ENCODE measurements at places on chromosomes 2 and 18.

- no peaks in the 10 kb centered on the region for H3K36me3 ChIP-seq
- no peak for DNase-seq
- H3K4me1 ChIP-seq, result peaks cover 75% of the 10 kb centered on the region
- H3K27ac ChIP-seq, result no peak within 1 kb of the TSS
Measured at GRCh38 chr2:170816504-170817092, at the start of gene GAD1. TSS of gene GAD1 (plus strand) at chr2:170816887. CDS start at chr2:170818592, 1,705 bp downstream.

DNA sequence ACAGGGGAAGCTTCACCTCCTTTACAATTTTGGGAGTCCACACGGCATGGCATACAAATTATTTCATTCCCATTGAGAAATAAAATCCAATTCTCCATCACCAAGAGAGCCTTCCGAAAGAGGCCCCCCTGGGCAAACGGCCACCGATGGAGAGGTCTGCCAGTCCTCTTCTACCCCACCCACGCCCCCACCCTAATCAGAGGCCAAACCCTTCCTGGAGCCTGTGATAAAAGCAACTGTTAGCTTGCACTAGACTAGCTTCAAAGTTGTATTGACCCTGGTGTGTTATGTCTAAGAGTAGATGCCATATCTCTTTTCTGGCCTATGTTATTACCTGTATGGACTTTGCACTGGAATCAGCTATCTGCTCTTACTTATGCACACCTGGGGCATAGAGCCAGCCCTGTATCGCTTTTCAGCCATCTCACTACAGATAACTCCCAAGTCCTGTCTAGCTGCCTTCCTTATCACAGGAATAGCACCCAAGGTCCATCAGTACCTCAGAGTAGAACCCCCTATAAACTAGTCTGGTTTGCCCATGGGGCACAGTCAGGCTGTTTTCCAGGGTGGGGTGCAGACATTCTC is 58.3 kb downstream of the BCL11A start:
- no peaks in the 10 kb centered on the region for H3K36me3 ChIP-seq
- DNase-seq, result no peak
- H3K27me3 ChIP-seq, result no peaks in the 10 kb centered on the region
- no peak overlapping the region for H3K27ac ChIP-seq

DNA sequence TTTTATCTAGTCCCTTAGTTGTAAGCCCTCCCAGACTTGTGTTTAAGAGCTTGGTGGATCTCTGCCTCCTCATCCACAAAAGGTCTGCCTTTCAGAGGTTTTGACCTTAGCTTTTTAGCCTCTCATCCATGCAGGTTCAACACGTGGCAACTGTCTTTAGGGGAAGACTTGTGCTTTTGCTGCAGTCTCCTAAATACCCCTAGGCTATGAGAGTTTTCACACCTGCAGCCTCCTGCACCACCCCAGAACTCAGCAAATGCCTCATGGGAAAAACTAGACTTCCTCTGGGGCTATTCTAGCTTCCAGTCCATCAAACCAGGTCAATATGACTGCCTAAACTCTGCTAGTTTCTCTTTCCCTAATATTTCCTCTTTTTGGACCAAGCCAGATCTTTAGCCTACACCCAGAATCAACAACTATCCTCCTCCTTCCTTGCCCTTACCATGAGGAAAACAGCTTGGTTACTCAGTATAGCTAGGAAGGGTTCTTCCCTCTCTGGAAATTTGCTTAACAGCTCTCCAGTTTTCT is 132.3 kb upstream of the RIOK3 start:
- H3K4me1 ChIP-seq, result no peaks in the 10 kb centered on the region
- DNase-seq, result peak; percentile 50
- H3K27me3 ChIP-seq, result no peaks in the 10 kb centered on the region
- H3K36me3 ChIP-seq, result no peaks in the 10 kb centered on the region

DNA sequence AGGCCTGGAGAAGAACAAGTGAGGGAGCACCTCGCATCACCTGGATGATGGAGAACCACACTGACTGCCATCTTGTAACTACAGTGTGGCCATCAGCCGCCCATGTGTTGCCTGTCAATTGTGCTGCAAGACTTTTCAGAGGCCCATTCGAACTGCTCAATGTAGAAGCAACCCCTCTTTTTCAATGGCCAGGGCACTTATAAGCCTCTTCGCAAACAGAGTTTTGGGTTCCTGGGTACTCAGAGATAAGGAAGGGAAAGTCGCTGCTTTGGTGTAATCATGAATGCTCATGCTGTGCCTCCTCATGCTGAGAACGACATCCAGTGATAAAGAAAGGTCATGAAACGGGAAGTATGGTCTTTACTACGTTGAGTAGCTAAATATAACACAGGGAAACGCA is 143.9 kb upstream of the SLC39A10 start:
- DNase-seq, result no peak
- H3K27me3 ChIP-seq, result no peaks in the 10 kb centered on the region
- H3K27ac ChIP-seq, result no peak overlapping the region
